ENCODE measurements at places on chromosomes 2 and 18.
A peak's percentile ranks its signal among the peaks of the same experiment; 100 is the strongest.

GRCh38 chr18:56508370-56509036 is 129.9 kb downstream of the TXNL1 start:
- DNase-seq = no peak

GRCh38 chr2:122034777-122035176 is 279.3 kb downstream of the TSN start:
- DNase-seq = no peak

- no peak for DNase-seq
Measured at GRCh38 chr2:224038049-224038829, 847 bp downstream of the SERPINE2 start.

GRCh38 chr2:108441712-108442111 is 7.3 kb upstream of the GCC2 start:
- DNase-seq = no peak

- no peak for DNase-seq
Measured at GRCh38 chr2:216584112-216584511, 49.1 kb upstream of the IGFBP2 start.

DNA sequence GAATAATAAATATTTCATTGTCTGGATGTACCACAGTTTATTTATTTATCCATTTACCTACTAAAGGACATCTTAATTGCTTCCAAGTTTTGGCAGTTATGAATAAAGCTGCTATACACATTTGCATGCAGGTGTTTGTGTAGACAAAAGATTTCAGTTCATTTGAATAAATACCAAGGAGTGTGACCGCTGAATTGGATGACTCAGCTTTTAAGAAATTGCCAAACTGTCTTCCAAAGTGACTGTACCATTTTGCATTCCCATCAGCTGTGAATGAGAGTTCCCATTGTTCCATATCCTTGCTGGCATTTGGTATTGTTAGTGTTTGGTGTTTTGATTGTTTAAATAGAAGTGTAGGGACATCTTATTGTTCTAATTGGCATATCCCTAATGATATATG is 36.2 kb upstream of the FMNL2 start:
- DNase-seq = no peak

DNA sequence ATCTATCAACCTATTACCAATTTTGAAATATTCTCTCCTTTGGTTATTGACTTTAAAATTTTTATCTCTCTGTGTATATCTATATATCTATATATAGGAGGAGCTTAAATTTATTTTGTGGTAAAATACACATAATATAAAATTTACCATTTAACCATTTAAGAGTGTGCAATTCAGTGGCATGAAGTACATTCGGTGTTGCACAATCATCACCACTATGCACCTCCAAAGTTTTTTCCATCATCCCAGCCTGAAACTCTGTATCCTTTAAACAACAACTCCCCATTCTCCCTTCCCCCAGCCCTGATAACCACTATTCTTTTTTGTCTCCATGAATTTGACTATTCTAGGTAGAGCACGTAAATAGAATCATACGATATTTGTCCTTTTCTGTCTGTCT is 49.1 kb downstream of the CDKL4 start:
- no peak for DNase-seq

DNA sequence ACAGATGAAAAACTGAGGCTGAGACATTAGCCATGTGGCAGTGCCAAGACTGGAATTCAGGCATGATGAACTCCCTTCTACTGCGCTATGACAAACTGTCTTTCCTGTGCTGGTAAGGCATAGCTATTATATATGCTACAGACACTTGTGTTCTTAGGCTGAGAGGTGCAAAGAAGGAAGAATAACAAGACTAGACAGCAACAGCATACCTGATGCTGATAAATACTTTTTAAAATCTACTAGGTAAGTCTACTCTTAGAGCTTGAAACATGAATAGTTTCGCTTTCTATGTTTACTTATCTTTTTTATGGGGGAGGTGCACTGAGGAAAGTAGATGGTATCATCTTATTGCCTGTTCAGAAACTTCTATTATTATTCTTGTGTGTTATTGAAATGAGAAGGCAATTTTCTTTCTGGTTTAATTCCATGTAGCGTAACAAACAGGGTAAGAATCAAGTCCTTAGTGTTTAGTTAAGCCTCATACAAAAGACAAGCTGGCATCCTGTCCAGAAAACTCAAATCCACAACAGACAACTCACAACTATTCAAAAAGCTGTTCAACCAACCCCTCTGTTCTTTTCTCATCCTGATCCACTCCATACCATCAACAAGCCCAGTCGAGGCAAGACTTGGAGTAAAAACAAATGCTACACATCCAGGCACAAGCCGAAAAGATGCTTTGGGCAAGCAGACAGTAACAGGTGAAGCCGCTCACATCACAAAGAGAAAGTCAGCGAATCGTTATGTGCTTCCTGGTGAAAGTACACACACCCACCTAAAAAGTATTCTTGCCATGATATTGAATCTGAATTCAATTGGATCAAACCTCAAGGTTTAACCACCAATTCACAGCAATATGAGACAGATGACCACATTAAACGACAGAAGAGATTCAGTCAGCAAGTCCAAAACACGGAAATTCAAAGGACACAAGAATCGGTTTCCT is 1.5 kb downstream of the TTC32 start:
- no peak for DNase-seq

- DNase-seq = no peak
Measured at GRCh38 chr2:26637811-26638310, 3.3 kb downstream of the CIB4 start.

- peak; percentile 77 for DNase-seq
Measured at GRCh38 chr2:241315879-241316631, at the start of gene SEPTIN2. Gene SEPTIN2, plus strand, starts transcription at chr2:241315925. Its CDS starts 8,308 bp downstream, at chr2:241324233.

- no peak for DNase-seq
Measured at GRCh38 chr2:170371231-170371998, 193.5 kb downstream of the MYO3B start.

DNA sequence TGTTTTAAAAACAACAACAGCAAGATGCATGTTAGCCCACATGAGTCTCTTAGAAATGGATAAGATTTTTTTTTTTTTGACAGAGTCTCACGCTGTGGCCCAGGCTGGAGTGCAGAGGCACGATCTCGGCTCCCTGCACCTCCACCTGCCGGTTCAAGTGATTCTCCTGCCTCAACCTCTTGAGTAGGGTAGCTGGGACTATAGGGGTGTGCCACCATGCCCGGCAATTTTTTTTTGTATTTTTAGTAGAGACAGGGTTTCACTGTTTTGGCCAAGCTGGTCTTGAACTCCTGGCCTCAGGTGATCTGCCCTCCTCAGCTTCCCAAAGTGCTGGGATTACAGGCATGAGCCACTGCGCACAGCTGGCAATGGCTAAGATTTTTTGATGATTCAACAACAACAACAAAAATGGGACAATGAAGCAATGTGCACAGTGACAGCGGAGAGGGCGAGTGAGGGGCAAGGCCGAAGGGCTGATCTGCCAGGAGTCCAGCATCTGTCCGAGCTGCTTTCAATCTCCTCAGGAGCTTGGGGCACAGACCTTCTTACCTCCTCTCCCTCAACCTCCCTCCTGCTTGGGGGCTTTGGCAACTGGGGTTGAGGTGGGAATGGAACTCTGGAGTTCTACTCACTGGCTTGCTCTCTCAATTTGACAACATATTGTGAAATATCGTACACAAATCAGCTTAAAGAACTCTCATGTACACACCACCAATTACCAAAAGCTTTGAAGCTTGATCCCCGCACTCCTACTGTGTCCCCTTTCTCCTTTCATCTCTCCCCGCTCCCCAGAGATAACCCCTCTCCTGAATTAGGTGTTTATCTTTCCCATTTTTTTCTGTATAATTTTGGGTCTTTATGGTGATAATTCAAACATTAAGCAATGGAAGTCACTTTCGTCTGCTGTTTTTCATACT is 3.4 kb downstream of the ABCG8 start:
- no peak for DNase-seq

All from T1000 (cell line).